ENCODE measurements at places on chromosomes 7 and 10. TPM values are rescaled to one million over a fixed set of nuclear protein-coding genes. Genes with fewer than 3 reads are reported as not detected.

DNA sequence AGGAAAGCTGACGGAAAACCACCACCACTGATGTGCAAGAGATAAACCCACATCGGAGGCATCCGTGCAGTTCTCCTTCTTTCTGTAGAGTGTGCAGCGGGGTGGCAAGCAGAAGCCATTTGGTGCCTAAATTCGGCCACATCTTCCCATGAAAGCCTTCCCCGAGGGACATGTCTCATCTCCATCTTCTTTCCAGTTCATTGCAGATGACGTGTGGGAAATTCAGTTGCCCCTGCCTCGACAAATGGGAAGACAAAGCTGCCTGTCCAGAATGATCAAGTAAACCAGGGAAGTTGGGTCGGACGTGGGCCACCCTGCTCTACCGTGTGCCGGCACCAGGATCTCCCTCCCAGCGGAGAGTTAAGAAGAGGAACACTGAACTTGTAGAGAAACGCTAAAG lies 14.5 kb downstream of the BEND7 start:
- no peak for DNase-seq

DNA sequence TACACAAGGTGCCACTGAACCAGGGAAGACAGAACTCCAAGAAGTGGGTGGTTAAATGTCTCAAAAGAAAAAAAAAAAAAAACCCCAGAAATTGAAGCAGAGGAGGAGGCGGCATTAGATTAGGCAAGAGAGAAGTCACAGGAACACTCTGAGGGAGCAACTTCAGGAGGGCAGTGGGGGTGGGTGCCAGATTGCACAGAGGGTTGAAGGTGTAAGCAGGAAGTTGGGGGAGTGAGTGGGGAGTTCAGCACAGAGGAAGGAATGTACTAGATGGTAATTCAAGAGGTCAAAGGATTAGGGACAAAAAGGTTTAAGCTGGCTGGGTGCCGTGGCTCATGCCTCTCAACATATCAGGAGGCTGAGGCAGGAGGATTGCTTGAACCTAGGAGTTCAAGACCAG lies 110.0 kb upstream of the PDLIM1 start:
- no peak for DNase-seq

- DNase-seq, result no peak
Measured at GRCh38 chr7:14233868-14234369, 244.5 kb upstream of the ETV1 start.

DNA sequence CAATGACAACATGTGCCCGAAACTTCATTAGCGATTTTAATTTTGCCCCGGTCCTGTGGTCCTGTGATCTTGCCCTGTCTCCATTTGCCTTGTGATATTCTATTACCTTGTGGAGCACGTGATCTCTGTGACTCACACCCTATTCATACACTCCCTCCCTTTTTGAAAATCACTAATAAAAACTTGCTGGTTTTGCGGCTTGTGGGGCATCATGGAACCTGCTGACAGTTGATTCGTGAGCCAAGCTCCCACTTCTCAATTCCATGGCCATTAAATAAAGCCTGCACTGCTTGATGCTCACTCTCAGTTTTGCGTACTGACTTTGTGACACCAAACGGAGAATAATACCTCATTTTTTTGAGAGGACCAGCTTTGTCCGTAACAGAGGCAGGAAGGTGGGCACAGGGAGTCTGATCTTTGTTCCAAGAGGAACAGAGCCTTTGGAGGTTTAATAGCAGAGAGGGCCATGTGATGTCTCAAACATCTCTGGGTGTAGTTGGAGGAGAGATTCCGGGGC lies 3.8 kb upstream of the ADAMTS14 start:
- no peak for DNase-seq

DNA sequence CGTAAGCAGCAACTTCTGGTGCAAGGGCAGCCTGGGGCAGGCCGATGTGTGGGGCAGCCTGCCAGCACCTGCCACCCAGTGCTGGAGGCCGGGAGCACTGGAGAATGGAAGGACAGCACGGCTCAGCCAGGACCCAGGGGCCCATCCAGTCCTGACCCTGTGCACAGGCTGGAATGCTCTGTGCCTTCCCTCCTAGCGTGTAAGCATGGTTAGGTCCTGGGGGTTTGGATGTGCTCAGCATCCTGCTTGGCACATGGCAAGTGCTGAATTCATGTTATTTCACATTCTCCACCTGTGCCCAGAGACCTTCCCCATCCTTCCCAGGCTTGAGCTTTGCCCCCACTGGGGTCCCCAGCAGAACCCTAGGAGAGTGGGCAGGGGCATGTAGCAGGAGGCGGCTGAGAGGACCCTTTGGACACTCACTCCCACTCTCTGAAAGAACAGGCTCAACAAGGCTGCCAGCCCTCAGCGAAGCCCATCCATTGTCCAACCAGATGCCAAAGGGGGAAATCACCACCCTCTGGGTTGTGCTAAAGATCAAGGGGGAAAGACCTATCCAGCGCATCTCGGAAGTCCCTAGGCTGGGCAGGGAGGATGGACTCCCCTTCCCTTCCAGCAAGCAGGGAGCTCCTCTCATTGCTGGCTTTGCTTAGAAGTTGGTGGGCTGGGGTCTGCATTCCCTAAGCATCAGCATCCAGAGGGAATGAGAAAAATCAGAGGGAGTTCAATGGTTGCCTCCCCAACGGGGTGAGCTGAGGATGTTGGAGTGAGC lies 29.7 kb downstream of the ANXA8 start:
- DNase-seq, result no peak

DNA sequence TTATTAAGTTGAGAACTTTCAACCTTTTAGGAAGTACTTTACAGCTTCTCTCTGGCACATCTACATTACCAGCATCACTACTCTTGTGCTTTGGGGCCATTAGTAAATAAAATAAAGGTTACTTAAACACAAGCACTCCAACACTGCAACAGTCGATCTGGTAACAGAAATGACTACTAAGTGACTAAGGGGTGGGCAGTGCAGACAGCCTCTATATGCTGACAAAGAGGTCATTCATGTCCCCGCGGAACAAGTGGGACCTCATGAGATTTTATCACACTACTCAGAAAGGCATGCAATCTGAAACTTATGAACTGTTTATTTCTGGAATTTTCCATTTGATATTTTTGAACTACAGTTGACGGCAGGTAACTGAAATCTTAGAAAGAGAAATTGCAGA lies 111.3 kb upstream of the DNAJB12 start:
- no peak for DNase-seq

GRCh38 chr10:126102636-126103035 lies 206.3 kb downstream of the FANK1 start:
- peak; percentile 41 for DNase-seq

- DNase-seq, result no peak
Measured at GRCh38 chr10:100510533-100511308, 8.9 kb downstream of the SEC31B start.

NOS3 gene
- total RNA-seq, result 185 TPM

GBX1 gene
- not detected for total RNA-seq
